Progenitor cell of endocrine pancreas (in vitro differentiated cells): ENCODE measurements at places on chromosomes 12 and 14. TPM values are rescaled to one million over a fixed set of nuclear protein-coding genes. Genes with fewer than 3 reads are reported as not detected.

GRCh38 chr12:59388694-59389093 is 207.1 kb upstream of the SLC16A7 start:
- H3K27ac ChIP-seq = no peak overlapping the region
- peaks cover 2% of the 10 kb centered on the region for H3K27me3 ChIP-seq
- H3K36me3 ChIP-seq = peaks cover 1% of the 10 kb centered on the region
- H3K4me1 ChIP-seq = no peaks in the 10 kb centered on the region

Gene CCDC196
- total RNA-seq = not detected in 2 replicates

Gene MRPL51
- 279 and 297 TPM in 2 replicates for total RNA-seq

Gene NRIP2
- total RNA-seq = not detected in 2 replicates
